RWPE1 (cell line): ENCODE measurements at places on chromosomes 1 and 21.

DNA sequence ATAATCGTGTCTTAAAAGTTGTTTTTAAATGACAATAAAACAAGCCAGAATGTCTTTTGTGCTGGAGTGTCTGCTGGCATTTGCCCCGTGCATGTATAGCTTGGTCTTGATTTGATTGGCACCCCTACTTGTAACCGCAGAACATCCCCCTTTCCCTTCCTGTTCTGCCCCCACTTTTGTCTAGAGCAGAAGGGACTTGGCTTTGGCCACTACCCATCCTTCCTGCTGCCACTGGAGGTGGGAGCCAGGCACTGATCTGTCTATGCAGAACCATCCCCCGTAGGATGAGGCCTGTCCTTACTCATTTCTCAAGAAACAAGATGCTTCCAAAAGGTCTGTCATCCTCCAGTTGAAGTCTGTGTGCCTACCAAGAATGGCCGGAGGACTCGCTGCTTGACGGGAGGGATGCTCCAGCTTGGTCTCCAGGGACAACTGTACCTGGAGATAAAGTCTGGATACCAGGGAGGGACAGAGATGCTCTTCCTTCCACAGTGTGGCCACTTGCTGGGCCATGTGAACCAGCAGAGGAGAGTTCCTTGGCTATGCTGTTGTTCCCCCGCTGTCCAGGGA lies 1.1 kb upstream of the SLC27A3 start:
- no peak for DNase-seq

DNA sequence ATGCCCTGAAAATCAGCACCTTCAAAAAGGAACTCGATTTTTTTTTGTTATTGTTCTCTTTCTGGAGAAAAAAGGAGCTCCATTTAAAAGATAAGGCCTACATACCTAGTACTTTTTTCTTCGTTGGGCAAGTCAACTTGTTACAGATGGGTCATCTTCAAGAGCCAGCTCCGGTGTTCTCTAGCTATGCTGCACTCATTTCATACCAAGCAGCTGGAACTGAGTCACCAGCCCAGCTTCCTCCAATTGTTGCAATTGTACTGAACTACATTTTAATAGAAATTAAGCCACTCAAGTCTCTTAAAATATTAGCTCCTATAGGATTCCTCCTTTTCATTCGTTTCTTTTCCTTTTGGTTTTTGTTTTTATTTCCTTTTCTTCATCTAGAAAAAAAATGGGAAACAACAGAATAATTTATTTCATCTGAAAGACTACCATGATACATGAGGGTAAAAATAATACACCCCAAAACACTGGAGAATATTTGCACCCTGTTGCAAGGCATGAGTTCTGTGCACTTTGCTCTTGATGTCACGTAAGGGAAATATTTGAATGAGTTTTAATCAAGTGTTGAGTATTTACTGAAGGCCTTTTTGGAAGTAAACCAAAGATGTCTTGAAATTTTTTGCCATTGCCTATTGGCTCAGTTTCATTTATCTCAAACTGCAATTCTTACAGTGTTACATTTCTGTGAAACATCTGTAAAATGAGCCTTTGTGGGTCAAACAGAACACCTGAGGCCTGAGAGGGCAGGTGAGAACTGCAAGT lies 60.5 kb downstream of the CLIC4 start:
- DNase-seq: peak; percentile 57

DNA sequence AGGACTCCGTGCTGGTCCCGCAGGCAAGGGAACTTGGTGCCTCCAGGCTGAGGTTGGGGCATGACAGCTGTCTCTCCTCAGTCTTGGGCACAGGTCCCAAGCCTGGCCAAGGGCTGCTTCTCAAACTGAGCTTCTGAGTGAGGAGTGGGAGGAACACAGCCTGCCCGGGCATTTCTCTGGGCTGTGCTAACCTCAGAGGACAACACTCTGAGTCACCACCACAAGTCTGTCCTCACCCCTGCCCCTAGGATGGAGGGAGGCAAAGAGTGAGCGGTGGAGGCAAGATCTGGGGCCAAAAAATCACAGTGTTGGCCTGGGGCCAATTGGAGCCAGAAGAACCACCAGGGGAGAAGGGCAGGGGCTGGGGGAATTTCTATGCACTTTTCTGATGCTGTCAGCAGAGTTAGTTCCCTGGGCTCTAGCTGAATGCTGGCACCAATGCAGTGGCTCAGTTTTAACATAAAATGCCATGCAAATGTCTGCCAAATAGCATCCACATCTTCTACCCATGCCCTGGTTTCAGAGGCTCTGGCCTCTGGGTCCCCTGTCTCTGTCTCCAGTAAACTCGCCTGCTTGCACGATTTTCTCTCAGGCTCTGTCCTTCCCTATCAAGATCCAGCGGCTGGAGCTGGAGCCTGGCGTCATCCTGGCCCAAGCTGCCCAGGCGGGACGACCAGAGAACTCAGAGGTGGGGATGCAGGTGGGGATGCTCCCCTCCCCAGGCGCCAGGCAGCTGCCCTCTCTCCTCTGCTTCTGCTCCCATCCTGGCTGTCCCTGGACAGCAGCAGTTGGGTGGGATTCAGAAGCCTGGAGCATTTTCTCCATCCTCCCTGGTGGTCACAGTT lies 11.0 kb upstream of the CDK18 start:
- DNase-seq: peak; percentile 94

- DNase-seq: peak; percentile 23
Observed at GRCh38 chr1:3924825-3925220, 24.8 kb upstream of the C1orf174 start.

DNA sequence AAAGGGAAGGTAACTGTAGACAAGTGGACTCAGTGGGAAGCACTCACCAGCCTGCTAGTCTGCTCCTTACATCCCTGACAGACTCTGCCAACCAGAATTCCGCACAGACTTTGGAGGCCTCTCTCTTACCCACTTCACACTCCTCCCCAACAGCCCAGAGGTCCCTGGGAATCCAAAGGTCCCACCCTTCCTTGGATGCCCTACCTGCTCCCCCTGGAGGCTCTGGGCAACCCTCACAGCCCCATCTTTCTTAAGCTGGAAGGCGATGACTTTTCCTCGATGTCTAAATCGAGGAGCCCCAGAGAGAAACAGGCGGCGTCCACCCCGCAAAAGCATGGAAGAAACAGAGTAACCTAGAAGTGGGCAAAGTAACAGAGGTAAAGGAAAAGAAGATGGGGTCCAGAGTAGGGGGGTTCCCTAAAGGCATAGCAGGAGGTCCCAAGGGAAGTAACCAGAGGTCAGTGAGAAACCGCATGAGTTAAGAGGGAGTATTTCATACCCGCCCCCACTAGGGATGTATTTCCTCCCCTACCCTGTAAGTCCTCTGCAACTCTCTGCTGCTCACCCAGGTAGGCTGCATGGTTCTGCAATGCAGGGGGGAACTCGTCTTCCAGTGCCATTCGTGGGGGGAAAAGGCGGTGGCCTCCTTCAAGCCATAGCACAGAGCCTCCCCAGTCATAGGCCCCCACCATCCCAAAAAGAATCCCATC lies 8.4 kb downstream of the ITGA10 start:
- DNase-seq: no peak
